Renal cortical epithelial cell (primary cell): ENCODE measurements at places on chromosomes 4 and X.

- DNase-seq, result no peak
Measured at GRCh38 chr4:962231-963208, 10.8 kb downstream of the DGKQ start.

DNA sequence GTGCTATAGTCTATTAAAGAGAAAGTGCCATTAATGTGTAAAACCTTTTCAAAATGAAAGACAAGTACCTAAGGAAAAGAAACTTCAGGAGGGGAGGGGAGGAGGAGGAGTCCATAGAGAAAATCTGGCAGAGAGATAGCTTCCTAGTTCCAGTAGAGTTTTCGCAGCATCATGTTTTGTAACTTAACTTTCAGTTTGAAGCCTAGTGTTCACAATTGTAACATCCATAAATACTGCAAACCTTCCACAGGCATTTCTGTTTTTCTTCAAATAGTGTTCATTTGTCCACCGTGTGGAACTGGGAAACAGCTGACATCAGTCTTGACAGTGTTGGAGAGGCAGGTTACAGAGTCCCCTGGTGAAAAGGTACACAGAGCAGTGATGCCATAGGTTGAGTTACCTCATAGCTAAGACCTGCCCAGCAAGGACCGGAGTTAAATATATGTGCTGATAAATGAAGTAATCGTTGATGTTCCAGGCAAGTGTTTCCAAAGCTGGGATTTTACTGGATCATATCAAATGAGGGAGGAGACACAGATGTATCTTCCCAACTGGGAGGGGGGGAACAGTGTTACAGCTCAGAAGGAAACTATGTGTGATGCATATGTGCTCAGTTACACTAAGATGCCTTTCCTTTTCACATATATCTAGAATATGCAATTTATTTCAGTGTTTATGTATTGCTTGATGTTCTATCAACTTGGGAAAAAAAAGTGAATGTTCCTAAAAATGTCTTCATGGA lies 369.5 kb upstream of the FAM241A start:
- no peak for DNase-seq

DNA sequence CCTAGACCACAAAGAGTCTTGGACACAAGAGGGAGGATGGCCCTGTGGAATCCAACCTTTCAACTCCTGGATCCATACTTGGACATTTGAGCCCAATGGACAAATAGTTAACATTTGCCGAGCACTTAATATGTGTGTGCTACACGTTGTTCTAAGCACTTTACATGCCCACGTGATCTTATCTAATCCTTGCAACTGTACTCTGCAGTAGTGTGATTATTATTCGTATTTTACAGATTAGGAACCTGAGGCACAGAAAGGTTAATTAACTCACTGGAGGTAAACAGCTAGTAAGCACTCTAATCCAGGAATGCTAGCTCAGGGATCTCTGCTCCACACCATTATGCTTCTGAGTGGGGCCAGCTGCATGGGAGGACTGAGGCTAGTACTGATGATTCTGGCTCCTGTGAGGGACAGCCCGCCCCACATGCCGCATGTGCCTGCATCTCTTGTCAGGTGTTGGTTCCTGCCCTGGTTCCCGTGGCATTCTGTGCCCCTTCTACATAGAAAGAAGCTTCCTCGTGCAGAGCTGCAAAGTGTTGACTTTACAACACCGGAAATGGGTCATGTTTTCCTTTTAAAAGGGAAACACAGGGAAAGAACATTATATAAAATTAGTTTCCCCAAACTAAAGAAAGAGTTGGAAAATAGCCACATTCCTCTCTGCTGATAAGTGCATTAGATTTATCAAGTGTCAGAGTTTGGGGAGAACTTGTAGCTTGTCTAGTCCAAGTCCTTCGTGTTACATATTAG lies 34.8 kb downstream of the PLAC1 start:
- DNase-seq, result no peak

- no peak for DNase-seq
Measured at GRCh38 chr4:14065406-14065805, 437.9 kb upstream of the BOD1L1 start.

DNA sequence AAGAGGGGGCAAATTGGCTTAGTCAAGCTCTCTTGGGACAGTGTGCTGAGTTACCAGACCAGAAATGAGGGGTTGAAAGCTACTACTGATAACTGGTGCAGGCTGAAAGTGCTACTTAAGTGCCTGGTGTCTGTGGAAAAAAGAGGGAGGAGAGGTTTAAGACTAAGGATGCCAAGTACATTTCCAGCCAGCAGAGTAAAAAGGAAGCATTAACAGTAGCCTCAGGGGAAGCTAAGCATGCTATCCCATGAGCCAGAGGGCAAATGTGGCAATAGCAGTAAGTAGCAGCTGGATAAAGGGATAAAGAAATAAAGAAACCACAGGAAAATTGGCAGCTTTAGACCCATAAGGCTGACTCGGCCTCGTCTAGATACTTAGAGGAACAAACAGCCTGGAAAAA lies 196.3 kb upstream of the MAB21L2 start:
- peak; percentile 86 for DNase-seq

DNA sequence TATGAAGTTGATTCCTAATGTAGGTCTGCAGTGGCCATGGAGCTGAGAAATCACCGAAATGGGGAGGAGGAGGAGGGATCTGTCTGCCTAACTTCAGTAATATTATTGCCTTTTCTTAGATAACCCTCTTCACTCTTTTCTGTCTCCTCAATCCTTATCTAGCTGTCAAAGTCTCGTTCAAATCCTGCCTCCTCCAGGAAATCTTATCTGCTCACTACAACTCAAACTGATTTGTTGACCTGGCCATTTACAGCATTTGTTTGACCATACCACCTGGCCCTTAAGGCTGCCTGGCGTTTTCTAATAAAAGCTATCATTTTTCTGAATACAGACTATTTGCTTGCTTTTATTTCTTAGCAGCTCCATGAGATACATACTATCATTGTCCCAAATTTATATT lies 33.8 kb downstream of the GALNT7 start:
- no peak for DNase-seq

DNA sequence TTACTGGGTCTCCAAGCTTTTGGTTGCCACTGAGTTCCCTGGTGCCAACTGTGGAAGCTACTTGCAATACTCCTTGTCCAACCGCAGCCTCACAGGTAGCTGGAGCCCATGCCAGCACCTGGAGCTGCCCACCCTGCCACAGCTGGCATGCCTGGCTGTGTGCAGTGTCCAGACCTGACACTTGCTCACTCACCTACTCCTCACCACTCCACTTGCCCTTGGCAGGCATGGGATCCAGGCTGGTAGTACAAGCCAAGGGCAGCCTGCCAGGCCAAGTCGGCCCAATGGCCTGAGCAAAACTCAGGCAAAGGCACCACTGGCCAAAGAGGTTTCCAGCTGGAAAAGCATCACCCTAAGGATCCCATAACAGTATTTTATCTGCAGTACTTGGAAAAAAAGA lies 246.3 kb downstream of the PDGFC start:
- DNase-seq, result no peak

- DNase-seq, result no peak
Measured at GRCh38 chr4:143362349-143363046, 25.8 kb downstream of the GAB1 start.
